ENCODE measurements at places on chromosomes 1 and 21. TPM values are rescaled to one million over a fixed set of nuclear protein-coding genes. Genes with fewer than 3 reads are reported as not detected.

PGLYRP4 gene
- 0.07 TPM for total RNA-seq

MAD2L2 gene
- total RNA-seq: 89.5 TPM

TSPEAR gene
- total RNA-seq: not detected

UBE2Q1 gene
- 46.5 TPM for total RNA-seq

DNA sequence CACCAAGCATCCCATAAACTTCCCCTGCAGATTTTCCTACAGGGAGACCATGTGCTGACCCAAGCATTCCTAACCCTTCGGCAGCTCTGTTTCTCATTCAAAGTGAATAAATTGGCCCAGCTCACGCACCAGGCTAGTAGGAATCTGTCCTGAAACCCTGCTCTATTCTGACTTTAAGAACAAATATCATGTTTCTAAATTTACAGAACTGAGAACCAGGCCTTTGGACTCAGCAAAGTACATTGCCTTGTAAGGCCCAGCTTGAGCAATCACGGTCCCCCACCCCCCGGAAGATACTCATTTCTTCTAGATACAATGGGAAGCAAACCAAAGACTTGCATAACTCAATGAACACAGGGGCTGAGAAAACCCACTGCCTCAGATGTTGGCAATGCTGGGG, 160.1 kb upstream of the NFIA start:
- DNase-seq: no peak

GRCh38 chr1:52665006-52665941, 32.3 kb downstream of the SHISAL2A start:
- no peak for DNase-seq

- DNase-seq: no peak
Observed at GRCh38 chr1:65719391-65719790, 73.3 kb upstream of the PDE4B start.

DNA sequence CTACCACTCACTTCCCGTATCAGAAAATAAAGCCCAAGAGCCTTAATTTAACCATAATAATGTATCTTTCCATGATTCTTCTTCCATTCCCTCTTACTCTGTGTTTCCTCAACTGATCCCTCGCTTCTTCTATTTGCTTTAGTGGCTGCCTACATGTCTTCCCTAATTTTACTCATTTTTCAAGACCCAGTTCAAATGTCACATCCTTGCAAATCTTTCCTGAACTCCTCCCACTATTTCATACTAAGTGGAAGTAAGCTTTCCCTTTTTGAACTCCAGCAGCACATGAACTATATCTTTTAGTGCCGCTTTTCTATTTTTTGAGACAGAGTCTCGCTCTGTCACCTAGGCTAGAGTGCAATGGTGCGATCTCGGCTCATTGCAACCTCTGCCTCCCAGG, 3.8 kb upstream of the NFYC start:
- DNase-seq: no peak

DNA sequence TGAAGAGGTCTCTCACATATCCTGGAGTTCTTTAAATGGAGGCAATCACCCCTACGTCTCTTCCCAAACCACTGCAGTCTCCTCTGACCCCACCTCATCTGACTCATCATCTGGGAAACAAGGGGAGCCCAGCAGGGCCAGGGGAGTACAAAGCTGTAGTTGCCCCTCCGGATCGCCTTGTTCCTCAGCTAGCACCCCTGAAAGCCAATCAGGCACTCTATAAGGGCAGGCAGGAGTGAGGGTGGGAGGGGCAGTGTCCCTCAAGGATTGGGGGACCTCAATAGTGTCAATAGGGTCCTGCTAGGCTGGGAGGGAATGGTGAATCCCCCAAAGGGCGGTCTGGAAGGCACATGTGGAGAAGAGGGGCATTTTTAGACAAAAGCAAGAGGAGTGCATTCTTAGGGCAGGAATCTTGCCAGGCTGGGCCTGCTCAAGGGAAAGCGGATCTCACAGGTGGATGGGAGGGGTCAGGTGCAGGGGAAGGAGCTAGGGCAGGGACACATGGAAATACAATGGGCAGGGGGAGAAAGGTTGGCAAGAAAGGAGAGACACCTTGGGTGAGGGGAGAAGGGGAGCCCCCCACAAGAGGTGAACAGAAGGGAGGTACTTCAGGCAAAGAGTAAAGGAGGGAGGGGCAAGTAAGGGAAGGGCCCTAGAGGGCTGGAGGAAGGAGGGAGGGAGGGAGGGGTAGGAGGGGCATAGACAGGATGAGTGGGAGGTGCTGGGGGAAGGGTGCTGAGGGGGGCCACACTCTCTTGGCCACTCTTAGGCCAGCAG, 5.8 kb downstream of the SHISA4 start:
- DNase-seq: no peak

- no peak for DNase-seq
Observed at GRCh38 chr1:162022626-162023025, 1.0 kb downstream of the OLFML2B start.

- no peak for DNase-seq
Observed at GRCh38 chr1:186681121-186681520, 898 bp upstream of the PTGS2 start.

DNA sequence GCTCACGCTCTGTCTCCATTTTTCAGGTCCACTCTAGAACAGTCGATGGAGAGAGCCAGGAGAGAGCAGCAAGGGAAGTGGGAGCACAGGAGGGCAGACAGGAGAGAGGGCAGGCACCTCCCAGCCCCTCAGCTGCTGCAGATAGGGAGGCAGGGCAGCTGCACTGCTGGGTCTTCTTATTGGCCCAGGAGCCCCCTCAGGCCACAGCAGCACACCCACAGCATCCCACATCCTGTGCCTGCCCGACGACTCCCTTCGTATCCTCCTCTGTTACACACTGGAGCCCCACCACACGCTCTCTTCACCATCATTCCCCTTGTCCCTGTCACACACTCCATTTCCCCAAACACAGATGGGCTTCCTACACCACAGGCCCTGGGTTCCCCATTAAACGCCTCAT, 13.7 kb upstream of the ARTN start:
- DNase-seq: no peak

GRCh38 chr1:145747398-145748247, 28.3 kb downstream of the CD160 start:
- no peak for DNase-seq

GRCh38 chr1:245105042-245105441, 49.7 kb upstream of the KIF26B start:
- no peak for DNase-seq

GRCh38 chr1:155761736-155762405, 73.0 kb downstream of the DAP3 start:
- no peak for DNase-seq

- DNase-seq: no peak
Observed at GRCh38 chr1:53392460-53392859, 64.6 kb upstream of the LRP8 start.
